ENCODE measurements at places on chromosomes 11 and 22.

DNA sequence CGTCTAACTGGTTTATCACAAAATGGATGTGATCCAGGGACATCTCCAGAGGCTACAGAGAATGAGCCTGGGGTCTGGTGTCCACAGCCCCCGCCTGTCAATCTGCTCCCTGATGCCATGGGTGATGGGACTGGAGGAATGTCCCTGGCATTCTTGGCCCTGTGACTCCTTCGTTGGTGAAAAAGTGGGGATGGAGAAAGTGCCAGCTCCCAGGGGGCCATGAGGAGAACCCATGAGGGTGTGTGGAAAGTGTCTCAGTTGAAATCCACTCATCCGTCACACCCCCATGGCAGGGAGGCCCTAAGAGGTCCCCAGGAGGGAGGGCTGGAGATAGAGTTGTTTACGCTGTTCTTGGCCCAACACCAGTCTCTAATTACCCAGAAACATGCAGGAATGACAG is 322.0 kb downstream of the CTTN start:
- peak; percentile 10 for DNase-seq

DNA sequence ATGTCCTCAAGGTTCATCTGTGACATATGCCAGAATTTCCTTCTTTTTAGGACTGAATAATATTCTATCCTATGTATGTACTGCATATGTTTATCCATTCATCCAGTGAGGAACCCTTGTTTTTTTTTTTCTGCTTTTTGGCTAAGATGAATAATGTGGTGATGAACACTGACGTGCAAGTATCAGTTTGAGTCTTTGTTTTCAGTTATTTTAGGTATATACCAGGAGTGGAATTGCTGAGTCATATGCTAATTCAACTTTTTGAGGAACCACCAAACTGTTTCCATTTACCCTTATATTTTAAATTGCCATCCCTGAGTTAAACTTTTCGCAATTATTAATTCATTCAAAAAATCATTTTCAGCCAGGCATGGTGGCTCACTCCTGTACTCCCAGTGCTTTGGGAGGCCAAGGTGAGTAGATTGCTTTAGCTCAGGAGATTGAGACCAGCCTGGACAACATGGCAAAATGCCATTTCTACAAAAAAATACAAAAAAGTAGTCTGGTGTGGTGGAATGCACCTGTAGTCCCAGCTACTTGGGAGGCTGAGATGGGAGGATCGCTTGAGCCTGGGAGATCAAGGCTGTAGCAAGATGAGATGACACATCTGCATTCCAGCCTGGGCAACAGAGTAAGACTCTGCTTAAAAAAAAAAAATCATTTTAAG is 64.2 kb downstream of the MICAL2 start:
- no peak for DNase-seq

DNA sequence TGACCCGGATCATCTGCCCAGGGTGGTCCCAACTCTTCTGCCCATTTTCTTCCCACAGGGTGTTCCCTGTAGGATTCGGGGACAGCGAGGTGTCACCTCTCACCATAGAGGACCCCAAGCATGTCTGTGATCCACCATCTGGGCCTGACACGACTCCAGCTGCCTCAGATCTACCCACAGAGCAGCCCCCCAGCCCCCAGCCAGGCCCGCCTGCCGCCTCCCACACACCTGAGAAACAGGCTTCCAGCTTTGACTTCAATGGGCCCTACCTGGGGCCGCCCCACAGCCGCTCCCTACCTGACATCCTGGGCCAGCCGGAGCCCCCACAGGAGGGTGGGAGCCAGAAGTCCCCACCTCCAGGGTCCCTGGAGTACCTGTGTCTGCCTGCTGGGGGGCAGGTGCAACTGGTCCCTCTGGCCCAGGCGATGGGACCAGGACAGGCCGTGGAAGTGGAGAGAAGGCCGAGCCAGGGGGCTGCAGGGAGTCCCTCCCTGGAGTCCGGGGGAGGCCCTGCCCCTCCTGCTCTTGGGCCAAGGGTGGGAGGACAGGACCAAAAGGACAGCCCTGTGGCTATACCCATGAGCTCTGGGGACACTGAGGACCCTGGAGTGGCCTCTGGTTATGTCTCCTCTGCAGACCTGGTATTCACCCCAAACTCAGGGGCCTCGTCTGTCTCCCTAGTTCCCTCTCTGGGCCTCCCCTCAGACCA is 24.0 kb downstream of the CSF2RB start:
- no peak for DNase-seq

GRCh38 chr22:41598891-41599635 is 9.4 kb upstream of the PMM1 start:
- no peak for DNase-seq

GRCh38 chr11:126696982-126697381 is 303.6 kb downstream of the KIRREL3 start:
- no peak for DNase-seq
